Bronchial smooth muscle cell (primary cell): ENCODE measurements at places on chromosomes 12 and 14. TPM values are rescaled to one million over a fixed set of nuclear protein-coding genes. Genes with fewer than 3 reads are reported as not detected.

The PLCZ1 gene
- total RNA-seq, result not detected in 2 replicates

The ERP27 gene
- total RNA-seq, result not detected in 2 replicates

The OR6C2 gene
- not detected in 2 replicates for total RNA-seq

The HSPB8 gene
- total RNA-seq, result 9.8 and 10.6 TPM in 2 replicates

The MGP gene
- total RNA-seq, result 3.9 and 6.7 TPM in 2 replicates

The OAS2 gene
- total RNA-seq, result 0.69 and 2.0 TPM in 2 replicates

The PDZRN4 gene
- total RNA-seq, result under 0.01 TPM in 1 of 2 replicates, not detected in the other

The CD4 gene
- total RNA-seq, result 0.16 and 0.17 TPM in 2 replicates

The KCNMB4 gene
- total RNA-seq, result 0.16 and 0.43 TPM in 2 replicates

The GPR132 gene
- total RNA-seq, result 0.32 and 1.0 TPM in 2 replicates

The LHX5 gene
- total RNA-seq, result not detected in 2 replicates

The RDH11 gene
- total RNA-seq, result 68.7 and 82.6 TPM in 2 replicates

The FKBP3 gene
- 11.5 and 26.8 TPM in 2 replicates for total RNA-seq

The HOXC10 gene
- total RNA-seq, result not detected in 2 replicates

The GPX2 gene
- total RNA-seq, result not detected in 2 replicates

The ZCCHC8 gene
- total RNA-seq, result 10.6 and 10.7 TPM in 2 replicates

The HOXC11 gene
- total RNA-seq, result not detected in 2 replicates

The SLC5A8 gene
- total RNA-seq, result not detected in 2 replicates

The DBX2 gene
- 0.09 TPM in 1 of 2 replicates, not detected in the other for total RNA-seq

The GPR135 gene
- total RNA-seq, result 0.94 and 1.7 TPM in 2 replicates

The IAPP gene
- not detected in 2 replicates for total RNA-seq

The CCDC177 gene
- 0.09 TPM in 1 of 2 replicates, not detected in the other for total RNA-seq
